NCI-H748 treated with DMSO at 0.1 percent for 48 hours (cell line): ENCODE measurements at places on chromosomes 4 and X.
A peak's percentile ranks its signal among the peaks of the same experiment; 100 is the strongest.

GRCh38 chrX:17361620-17362019 lies 13.4 kb upstream of the NHS start:
- no peak for DNase-seq

- no peak for DNase-seq
These were observed 6.3 kb downstream of the AREG start for GRCh38 chr4:74451214-74451661.

DNA sequence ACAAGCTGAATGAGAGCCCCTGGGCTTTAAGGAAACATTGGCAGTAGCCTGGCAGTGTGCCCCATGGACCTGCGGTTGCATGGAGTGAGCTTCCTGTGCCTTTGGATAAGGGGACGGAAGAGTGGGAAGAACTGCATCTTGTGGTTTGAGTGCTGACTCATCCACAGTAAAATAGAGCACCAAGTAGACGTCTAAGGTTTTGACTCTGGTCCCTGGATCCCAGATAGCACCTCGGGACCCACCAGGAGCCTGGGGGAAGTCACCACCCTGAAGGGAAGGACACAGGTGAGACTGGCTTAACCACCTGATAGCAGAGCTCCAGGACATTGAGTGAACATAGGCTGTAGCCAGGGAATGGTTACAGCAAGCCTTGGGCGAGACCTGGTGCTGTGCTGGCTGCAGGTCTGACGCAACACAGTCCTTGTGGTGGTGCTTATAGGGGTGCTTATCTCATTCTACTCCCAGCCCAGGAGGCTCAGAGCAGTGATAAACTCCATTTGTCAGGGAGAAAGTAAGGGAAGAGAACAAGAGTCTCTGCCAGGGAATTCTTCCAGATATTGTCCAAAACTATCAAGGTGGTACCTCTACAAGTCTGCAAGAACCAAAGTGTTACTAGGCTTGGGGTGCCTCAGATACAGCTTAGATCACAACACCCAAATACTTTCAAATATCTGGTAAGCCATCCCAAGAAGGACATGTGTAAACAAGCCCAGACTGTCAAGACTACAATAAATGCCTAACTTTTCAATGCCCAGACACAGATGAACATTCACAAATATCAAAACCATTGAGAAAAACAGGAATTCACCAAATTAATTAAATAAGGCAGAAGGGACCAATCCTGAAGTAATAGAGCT lies 123.6 kb upstream of the TET2 start:
- no peak for DNase-seq

DNA sequence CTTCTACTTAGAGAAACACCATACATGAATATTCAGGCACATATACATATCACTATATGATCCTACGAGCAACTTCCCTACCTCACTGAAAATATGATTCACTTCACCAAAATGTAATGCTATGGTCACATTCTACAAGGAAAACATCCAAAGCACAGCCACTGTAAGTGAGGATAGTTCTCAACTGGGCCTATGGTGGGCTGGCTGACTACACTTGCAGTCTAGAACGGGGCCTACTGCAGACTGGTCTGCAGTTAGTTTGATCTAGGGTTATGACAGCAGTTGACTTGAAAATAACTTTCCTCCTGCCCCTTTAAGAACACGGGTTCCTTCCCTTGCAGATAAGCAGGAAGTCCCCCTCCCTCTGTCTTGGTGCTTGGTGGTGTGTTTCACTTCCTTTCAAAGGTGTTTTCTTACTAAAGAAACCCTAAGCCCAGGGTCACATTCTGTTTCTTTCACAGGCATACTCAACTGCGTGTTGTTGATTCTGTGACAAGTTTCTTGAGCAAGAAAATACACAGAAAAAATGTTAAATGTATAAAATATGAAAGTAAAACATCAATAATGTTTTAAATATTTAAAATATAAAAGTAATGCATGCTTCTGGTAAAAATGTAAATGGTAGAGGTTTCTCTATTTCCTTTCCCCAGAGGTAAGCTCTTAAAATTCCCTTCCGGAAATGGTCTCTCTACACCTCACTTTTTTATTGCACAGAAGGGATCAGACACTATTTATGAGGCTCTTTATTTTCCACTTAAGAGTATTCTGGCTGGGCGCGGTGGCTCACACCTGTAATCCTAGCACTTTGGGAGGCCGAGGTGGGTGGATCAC lies 18.0 kb upstream of the TMSB4X start:
- no peak for DNase-seq

DNA sequence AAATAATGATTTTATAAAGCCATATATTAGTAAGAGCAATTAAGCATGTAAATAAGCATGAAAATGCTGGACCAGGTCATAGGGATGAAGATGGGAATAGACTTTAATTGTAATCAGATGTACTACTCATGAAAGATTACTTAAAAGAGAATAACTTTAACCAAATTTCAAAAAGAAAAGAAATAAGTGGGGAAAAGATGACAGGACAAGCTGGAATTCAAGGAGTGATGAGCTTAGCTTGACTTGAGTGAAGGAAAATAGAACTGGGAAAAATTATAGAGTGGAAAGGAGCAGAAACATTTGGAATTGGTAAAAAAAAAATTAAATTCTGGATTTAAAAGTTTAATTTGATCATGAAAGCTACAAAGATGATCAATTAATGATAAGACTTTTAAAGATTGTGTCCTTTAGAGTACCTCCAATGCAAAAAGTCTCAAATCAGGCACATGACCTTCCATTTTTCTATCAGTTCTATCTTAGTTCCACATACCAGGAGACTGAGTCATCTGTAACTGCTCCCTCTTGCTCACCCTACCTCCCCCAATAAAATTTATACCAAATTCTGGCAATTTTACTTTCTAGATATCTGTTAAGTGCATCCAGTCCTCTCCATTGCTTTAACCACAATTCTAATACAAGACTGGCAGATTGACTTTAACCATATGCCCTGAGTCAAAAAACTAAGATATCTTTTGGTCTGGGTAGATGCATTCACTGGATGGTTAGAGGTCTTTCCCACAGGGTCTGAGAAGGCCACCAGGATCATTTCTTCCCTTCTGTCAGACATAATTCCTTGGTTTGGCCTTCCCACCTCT lies 56.4 kb upstream of the SLIT2 start:
- DNase-seq: no peak

DNA sequence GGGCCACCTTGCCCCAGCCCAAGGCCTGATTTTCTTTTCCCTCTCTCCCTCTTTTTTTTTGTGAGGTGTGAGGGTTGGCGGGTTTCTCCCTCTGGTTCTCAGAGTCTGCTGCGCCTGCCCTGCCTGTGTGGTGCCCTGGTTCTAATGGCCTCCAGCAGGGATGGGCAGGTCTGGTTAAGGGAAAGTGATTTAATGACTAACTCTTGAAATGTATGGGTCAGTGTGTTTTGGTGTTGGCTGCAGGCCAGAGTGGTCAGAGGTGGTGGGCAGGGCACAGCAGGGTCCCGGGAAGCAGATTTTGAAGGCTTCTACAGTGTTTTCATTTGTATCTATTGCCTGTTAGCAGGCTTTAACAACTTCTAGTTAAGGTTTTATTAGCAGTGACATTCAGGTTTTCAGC lies 39.0 kb downstream of the JADE1 start:
- DNase-seq: no peak

DNA sequence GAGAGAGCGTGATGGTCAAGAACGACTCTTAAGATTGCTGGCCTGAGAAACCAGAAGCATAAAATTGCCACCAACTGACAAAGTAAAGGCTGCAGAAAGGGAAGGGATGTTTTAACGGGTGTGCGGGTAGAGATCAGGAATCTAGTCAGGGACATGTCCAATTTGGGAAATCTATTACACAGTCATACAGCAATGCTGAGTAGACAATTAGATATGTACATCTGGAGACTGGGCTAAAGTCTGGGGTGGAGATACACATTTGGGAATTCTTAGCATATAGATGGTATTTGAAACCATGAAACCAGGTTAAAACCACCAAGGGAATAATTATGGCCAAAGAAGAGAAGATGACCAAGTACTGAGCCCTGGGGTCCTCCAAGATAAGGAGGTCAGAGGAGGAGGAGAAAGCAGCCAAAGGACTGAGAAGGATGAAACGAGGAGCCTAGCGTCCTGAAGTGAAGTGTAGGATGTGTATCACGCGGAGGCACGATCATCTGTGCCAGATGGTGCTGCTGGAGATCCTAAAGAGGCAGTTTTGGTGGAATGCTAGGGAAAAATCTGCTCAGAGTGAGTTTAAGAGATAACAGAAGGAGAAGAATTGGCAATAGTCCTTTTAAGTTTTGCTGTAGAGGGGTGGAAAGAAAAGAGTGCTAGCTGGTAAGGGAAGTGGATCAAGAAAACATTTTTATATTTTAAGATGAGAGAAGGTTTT lies 36.5 kb downstream of the SEC24D start:
- no peak for DNase-seq

DNA sequence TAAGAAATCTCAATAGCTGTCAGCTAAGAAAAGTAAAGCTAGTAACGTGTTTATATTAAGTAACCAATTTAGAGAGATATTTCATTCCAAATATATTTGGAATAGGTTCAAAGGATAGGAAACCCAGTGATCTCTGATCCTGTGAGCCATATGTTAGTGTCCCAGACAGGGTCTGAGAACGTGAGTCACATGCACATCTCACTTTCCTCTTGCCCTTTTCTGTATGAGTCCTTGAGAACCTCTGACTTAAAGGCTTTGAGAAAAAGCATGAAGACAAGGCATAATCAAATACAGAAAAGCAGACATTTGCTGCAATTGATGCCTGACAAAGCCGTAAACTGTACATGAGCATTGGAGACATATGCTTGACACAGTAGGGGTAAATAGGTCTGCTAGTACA lies 655.1 kb upstream of the ADGRL3 start:
- DNase-seq: no peak

DNA sequence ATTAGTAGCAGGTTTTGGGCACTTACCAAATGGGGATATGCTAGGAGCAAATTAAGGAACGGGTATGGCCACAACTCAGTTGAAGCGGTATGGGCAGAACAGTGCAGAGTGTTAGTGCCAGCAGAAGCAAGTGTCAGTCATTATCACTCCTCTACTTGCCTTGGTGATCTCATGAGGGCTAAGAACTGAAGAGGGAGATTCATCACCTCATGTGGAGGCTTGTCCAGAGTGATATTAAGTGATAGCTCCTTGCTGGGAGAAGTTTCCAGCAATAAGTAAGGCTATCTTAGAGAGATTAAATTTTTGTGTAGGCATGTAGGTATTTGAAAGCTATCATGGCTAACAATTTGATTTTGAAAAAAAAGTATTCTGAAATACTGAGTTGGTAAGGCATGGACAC lies 615.4 kb upstream of the SMIM31 start:
- DNase-seq: no peak

GRCh38 chr4:156815717-156816359 lies 155.8 kb downstream of the PDGFC start:
- DNase-seq: peak; percentile 94

DNA sequence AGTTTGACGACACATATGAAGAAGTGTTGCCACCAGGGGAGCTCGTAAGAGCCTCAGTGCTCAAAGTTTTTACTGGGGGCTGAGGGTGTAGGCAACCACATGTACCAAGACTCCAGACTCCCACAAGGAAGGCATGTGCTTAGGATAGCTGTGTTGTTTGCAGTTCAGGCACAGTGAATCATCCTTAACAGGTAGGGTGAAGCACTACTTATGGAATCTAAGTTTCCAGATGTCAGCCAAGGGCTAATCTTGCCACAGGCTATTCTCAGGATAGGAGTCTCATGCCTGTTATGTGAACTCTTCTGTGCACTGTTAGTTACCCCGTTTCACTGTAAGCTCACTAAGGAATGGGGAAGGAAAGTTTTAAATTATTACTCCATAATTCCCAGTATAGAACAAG lies 202.6 kb downstream of the TMA16 start:
- DNase-seq: no peak

DNA sequence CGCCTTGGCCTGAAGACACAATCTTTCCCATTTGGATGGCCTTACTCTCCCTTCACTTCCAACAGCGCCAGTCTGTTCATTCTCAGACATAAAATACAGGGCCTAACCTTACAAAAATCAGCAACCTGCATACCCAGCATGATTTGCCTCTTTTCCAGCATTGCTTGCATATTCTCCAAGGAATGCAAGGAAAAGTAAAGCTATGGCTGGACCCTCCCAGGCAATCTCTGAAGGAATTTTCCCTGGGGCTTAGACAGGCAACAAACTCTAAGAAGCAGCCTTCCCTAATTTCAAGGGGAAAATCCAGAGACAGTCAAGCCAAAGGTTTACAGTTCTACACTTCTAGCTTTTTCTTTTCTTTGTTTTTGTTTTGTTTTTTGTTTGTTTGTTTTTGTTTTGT lies 3.6 kb downstream of the DCTD start:
- DNase-seq: no peak

DNA sequence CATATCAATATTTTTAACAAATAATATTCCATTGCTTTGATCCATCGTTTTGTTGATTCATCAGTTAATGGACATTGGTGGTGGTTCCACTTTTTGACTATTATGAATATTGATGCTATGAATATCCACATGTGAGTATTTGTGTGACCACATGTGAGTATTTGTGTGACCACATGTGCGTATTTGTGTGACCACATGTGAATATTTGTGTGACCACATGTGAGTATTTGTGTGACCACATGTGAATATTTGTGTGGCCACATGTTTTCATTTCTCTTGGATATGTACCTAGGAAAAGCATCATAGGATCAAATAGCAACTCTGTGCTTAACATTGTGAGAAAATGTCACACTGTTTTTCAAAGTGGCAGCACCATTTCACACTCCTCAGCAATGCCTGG lies 433.6 kb upstream of the FRG1 start:
- no peak for DNase-seq

DNA sequence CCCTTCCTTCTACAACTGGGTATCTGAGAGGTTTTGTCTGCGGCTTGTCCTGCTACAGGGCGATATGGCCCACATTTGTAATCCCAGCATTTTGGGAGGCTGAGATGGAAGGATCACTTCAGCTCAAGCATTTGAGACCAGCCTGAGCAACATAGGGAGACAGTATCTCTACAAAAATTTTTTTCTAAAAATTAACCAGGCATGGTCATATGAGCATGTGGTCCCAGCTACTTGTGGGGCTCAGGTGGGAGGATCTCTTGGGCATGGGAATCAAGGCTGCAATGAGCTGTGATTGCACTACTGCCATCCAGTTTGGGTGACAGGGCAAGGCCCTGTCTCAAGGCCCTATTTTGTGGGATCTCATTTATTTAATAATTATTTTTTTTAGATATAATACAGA lies 420.6 kb upstream of the PABPC4L start:
- DNase-seq: no peak

DNA sequence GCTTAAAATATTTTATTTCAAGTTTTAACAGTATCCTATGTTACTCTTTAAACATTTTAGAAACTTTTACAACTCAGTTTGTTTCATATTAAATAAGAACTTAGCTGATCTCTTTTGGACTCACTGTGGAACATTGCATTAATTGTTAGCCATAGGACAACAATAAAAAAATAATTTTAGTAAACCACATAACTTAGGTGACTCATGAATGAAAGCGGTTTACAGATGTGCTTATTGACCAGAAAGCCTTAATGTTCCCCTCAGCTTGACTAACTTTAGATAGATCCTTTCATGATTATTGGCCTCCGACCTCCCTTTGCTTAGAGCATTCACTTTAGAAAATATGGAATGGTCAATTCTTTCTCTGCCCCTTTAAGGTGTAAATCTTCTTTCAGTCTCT lies 783.5 kb upstream of the MAGEB2 start:
- DNase-seq: no peak
